Stimulated activated CD8-positive, alpha-beta memory T cell treated with anti-CD3 and anti-CD28 coated beads, Interleukin-4, amount 100 ng/mL, for 1 hour (primary cell): ENCODE measurements at places on chromosomes 12 and 14.

DNA sequence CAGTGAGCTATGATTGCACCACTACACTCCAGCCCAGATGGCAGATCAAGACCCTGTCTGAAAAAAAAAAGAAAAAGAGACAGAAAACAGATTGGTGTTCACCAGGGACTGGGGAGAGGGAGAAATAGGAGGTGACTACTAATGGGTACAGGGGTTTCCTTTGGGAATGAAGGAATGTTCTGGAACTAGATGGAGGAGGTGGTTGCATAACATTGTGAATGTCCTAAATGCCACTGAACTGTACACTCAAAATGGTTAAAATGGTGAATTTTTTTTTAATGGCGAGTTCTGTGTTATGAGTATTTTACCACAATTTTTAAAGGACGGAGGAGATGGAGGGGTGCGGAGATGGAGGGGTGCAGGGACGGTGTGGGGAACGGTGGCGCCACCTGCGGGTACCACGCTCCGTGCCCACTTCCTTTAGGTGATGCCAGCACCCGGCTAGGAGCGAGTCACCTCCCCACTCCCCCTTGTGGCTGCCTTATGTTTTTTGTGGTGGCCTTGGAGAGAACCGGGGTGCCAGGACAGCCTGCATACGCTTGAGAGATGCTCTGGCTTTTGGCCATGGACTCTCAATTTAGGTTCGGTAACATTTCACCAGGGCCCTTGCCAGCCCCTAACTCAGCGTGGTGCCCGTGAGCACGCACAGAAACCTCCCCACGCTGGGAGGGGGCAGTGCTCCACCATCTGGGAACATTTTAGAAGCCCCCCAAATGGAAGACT lies 16.1 kb downstream of the UBC start:
- no peak for DNase-seq

GRCh38 chr14:38297681-38298080 lies 41.8 kb upstream of the CLEC14A start:
- no peak for DNase-seq

DNA sequence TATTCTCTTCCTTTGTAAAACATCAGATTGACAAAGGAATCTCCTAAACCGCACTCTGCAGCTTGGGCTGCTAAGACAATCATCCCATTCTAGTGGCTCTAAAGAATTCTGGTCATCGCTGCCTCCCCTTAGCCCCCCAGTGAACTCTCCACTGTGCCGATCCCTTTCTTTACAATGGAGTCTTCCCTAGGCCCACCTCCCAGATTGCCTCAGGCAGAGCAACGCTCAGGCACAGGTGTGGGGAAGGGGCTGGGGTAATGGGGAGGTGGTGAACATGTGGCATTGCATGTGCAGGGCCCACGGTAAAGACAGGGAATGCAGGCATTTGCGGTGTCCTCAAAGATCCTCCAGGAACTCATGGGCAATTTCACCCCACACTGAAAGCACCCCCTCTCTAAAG lies 86.3 kb downstream of the PLEKHG3 start:
- DNase-seq: no peak

DNA sequence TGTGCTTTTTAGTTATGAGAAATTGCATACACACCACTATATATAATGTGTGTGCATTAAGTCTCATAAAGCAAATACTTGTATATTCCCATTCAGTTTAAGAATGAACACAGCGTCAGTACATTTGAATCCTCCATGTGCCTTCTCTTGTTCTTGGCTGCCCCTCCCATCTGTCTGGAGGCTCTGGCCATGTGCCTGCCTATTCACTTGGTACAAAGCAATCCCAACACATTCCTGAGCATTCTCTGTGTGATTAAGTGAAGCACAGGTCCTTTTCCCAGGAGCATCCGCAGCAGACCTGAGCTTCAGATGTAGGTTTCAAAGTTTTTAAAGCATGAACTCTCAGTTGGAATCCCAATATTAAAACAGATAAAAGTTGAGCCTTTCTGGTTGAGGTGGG lies 58.7 kb downstream of the POLR3B start:
- DNase-seq: no peak

- no peak for DNase-seq
Observed at GRCh38 chr12:122474324-122474716, 26.4 kb downstream of the ZCCHC8 start.

DNA sequence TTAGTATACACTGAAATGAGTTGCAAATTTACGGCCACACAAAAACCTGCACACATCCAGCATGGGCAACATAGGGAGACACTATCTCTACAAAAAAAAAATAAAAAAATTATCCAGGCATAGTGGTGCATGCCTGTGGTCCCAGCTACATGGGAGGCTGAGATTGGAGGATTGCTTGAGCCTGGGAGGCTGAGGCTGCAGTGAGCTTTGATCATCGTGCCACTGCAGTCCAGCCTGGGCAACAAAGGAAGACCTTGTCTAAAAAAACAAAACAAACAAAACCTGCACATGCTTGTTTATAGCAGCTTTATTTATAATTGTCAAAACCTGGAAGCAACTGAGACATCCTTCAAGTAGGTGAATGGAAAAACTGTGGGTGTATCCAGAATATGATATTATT lies 4.9 kb upstream of the TOMM20L start:
- DNase-seq: no peak

- no peak for DNase-seq
Observed at GRCh38 chr12:49616533-49617219, 6.7 kb upstream of the PRPF40B start.

DNA sequence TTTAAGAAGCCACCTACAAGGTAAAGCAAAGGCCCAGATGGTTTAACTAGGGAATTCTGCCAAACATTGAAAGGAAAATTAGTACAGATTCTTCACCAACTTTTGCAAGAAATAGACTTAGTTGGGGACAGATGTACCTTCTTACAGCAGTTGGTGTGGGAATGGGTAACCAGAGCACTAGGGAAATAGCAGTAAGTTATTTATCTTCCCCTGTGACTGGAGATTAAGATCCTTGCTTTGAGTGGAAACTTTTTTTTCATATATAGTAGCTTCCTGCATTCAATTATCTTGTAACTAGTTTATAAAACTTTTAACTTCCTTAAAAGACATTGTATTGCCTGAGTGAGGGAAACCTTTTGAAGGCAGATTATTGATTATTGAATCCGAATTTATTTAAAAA lies 44.2 kb downstream of the ARID2 start:
- DNase-seq: no peak

DNA sequence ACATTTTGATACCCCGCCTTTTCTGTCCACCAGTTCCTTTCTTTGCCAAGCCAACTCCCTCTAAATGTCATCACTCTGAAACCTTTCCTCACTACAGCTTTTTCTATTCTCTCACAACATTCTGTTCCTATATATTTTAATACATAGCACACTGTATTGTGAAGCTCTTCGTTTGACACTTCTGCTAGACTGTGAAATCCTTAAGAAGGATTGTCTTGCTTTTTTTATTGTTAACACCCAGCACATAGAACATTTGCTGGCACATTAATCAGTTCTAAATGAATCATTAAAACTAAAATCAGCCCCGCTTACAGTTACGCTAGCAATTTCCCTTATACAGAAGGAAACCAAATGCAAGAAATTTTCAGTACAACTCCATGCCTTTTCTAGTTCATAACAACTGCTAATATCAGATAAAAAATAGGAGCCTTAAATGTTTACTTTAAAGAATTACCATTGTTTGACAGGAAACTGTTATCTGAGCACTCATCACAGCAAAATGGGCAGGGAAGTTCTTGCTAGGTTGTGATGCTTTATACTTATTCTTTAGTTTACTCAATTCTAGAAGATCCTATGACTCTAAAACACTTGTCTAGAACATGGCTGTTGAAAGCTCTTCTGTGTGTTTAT lies 93.5 kb downstream of the PPP1R12A start:
- no peak for DNase-seq

- DNase-seq: no peak
Observed at GRCh38 chr12:102167821-102168604, 29.6 kb downstream of the PMCH start.

DNA sequence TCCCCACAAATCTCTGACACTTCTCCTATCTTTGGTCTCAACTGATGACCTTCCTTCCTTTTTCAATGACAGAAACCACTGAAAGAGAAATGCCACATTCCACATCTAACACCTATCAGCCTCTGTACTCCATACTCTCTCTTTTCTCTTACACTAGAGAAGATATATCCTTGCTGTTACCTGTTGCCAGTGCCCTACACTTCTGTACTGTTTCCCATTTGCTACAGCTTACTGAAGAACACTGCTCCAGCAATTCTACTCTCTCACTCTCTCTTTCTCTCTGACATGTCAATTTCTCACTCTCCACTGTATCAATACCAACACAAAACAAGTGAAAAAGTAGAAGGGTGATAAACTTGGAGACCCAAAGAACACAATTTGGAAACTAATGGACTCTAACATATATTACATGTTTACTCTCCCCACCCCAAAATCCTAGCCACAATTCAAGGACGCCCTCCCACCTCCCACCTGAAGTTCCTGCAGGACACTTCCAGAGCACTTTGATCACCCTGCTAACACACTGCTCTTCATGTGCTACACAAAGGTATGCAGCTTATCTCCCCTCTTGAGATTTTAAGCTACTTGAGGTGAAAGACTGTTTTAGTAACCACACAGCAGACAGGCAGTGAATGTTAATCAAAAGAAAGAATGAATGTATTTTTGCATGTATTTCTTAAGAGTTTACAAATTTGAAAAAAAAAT lies 95.0 kb downstream of the MED13L start:
- DNase-seq: no peak

- no peak for DNase-seq
Observed at GRCh38 chr12:13340149-13340548, 143.6 kb downstream of the EMP1 start.

DNA sequence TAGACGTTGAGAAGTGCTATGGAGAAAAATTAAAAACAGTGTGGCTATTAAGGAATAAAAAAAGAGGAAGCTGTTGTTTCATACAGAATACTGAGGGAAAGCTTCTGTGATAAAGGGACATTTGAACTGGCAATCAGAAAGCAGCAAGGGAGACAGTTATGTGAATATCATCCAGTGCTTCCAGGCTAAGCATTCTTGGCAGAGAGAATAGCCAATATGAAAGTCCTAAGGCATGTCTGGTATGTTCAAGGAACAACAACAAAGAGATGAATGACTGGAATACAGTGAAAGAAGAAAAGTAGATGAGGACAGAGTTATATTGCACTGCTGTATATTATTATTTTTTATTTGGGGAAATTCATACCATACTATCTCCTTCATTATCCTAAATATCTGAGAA lies 23.9 kb downstream of the SCAF11 start:
- no peak for DNase-seq

DNA sequence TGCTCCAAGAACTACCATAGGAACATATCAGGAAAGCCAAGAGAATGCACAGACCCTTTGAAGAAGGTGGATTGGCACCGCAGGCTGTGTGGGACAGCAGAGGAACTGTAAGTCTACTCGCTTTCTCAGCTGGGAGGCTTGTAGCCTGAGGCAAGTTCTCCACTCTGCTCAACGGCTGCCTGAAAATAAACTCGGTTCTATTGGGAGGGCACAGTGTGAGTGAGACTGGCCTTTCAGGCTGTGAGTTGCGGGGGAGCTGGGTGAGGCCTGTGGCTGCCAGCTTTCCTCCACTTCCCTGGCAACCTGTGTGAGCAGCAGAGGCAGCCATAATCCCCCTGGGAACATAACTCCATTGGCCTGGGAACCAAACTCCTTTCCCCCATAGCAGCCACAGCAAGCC lies 132.1 kb downstream of the ANKS1B start:
- DNase-seq: no peak

GRCh38 chr12:76586764-76587395 lies 27.3 kb upstream of the OSBPL8 start:
- DNase-seq: peak; percentile 5

DNA sequence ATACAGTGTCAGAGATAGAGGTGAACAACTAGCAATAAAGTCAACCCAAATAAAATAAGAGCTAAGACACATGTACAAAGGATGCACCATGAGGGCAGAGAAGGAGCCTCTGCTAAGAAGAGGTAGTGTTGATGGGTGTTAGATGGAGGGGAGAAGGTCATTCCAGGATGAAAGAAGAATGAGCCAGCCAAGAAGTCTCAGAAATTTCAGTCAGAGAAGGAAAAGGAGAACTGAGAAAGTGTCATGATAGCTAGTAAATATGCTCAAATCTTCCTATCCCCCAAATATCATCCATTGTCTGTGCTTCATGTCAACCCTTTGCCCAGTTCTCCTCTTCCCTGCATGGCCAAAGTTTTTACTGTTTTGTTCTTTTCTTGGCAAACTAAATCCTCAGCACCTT lies 225.2 kb upstream of the BTG1 start:
- no peak for DNase-seq

DNA sequence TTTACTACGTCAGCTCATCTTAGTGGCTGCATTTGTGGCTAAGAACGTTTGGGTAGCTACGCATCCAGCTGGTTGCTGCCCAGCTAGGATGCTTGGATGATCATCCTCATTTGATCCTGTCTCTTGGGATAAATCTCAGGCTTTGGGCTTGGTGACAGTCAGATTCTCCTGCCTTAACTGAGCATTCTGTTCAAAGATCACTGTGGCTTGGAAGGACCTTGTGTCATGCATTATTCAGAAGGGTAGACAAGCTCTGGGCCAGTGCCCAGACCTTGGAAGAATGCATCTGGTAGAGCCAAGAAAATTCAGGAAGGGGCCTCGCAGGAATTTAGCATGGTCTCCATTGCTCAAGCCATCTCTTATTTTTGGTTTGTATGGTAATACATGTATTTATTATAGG lies 188.4 kb downstream of the NRXN3 start:
- DNase-seq: no peak

DNA sequence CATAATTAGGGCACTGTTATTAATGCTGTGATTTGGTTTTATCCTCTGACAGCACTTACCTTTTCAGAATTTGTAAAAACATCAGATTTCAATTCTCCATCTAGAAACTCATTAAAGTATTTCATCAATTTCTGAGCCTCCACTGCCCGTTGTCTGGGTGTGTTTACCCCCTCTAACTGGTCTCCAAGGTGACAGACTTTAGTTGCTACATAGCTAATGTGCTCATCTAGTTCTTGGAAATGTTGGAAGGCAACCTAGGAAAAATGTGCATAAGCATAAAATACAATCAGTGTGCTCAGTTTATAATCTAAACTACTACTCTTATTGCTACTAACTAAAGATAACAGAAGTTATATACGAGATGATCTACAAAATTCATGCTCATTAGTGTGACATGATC lies 24.6 kb downstream of the EXOC5 start:
- no peak for DNase-seq

DNA sequence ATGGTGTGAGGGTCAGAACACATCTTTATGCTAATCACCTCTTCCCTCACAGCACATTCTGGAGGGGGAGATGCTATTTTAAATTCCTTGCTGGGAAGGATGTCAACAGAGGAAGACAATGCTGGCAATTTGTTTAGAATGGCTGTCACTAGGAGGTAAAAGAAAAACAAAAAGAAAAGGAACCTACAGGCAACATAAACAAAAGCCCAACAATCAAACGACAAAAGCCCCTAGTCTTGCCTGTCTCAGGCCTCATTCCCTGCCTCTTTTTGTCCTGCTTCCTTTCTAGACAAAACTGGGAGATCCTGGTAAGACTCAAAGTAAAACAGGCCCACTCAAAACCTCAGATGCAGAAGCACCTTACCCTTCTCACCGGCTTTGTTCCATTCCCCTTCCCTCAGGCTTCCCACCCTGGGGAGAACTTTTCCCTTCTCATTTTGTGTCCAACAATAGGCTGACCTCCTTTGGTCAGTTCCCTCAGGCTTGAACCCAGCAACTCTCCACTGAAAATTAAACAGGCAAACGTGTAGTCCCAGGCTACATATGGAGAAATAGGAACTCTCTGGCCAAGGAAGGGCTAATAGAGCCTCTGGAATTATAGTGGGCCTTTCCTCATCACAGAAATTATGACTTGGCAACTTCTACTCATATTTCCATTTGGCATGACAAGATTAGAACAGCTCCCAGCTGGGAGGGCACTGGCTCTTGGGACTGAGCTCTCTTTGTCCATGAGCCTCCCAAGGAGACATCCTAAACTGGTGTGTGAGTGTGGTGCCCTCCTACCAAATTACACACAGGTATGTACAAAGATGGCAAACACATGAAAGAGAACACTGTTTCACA lies 193.0 kb downstream of the MON2 start:
- no peak for DNase-seq
